ENCODE measurements at places on chromosomes 7 and 10.

- peak; percentile 64 for DNase-seq
Measured at GRCh38 chr7:54985426-54986330, 33.1 kb upstream of the EGFR start.

GRCh38 chr10:44278837-44279324 is 106.0 kb downstream of the CXCL12 start:
- DNase-seq: no peak

DNA sequence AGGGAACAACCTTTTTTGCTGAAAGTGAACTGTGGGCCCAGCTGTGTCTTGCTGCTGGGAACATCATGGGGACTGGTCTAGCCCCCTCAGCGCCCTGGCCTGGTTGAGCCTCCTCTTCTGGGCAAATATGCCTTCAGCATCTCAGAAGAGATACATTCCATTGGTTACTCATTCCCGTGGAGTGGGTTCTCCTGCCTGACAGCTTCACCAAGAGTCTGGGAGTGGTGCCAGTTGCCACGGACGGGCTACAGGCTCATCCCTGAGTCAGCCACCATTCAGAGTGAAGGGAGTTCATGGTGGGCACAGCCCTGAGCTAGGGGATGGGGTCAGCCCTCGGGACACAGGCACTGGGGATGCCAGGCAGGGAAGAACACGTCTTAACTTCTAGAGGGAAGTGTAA is 81.9 kb downstream of the RAMP3 start:
- no peak for DNase-seq

DNA sequence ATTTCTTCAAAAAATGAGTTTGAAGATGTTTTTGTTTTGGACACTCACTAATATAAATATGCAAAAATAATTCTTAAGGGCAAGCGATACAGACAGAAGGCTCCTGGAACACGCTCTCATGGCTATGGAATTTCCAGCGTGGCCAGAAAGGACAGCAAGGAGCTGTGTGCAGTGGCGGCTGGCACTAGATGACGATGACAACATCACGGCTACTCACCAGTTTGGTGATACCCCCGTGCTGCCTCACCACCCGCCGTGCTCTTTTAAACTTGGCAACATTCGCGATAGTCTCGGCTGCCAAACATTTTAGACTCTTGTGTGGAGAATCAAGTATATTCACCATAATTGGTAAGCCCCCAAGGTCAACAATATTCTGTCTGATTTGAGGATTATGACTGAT is 54.9 kb downstream of the ODAD2 start:
- DNase-seq: no peak

DNA sequence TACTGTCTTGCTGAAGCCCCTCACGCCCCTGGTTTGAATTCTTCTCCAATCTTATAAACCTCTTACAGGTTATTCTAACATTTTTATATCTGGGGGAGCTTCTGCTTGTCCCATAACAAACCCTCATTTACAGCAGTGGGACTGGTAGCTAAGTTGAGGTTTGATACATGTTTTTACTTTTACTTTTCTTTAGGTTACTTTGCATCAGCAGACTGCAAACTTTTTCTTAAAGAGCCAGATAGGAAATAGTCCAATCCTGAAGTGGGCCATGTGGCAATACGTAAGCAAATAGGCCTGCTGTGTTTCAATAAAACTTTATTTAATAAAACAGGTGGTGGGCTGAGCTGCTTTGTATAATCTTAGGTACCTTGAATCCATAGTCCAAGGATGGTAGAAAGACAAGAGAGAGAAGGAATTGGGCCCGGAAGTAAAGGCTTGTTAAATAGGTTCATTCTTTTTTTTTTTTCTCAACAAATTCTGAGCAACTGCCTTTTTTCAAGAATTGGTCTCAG is 27.3 kb downstream of the RAB18 start:
- no peak for DNase-seq

DNA sequence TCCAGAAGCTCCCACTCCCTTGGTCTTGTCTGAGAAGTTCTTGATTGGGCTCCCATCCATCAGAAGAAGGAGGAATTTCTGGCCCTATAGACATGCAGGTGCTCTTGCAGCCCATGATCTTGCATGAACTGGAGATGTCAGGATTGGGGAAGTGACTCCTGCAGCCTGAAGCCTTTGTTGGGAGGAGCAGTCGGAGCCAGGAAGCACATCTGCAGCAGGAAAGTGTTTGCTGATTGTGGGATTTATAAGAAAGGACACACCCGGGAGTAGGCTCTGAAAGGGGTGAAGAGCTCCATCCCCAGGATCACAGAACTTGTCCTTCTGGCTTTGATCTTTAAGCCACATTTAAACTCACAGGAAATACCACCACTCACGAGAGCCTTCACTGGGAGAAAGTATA is 185.2 kb downstream of the DYNC1I1 start:
- no peak for DNase-seq

GRCh38 chr10:115831016-115831415 is 442.0 kb downstream of the GFRA1 start:
- DNase-seq: no peak

DNA sequence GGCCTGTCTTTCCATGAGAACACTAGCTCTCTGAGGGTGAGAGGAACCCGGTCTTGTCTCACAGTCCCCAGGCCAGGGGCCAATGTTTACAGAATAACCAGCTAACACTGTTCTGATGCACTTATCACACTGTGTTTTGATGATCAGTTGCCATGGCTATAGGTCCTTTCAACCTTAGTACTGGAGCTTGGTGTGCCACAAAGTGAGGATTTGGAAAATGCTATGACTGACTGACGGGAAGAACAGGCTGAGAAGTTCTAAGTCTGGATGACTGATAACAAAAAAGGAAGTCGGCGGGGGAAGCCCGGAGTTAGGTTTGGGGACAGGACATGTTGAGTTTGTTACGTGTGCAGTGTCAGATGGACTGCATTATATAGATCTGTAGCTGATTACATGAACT is 141.8 kb downstream of the CTTNBP2 start:
- DNase-seq: no peak

GRCh38 chr10:70123817-70124216 is 8.8 kb downstream of the AIFM2 start:
- no peak for DNase-seq

DNA sequence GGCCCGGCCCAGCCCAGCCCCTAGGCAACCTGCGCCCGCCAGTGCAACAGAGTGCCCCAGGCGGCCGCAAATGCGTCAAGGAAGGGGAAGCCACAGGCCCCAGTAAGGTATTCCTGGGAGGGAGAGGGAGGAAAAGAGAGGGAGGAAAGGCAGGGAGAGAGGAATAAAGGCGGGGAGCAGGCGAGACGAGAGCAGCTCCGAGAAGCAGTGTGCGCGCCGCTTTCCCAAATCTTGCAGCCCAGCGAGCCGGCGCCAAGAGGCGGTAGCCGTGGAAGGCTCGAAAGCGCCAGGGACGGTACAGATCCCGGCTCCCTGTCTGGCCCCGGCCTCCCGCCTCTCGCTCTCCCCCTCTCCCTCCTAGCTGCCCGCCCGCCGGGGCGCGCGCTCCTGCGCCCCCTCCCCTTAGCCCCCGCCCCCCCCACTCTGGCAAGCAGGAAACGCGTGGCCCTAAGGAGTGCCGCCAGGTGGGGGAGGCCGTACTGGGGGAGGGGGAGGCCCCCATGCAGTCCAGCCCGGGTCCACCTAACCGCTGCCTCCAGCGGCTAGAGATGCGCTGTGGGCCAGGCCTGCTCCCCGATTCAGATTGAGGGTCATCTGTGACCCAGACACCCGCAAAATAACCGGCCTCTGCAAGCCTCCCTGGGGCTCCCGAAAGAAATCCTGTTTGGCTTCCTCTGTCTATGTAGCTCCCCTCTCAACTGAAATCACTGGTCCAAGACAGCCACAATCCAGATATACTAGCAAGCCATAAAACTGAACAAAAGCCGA is 4.3 kb downstream of the HOXA10 start:
- DNase-seq: peak; percentile 78

DNA sequence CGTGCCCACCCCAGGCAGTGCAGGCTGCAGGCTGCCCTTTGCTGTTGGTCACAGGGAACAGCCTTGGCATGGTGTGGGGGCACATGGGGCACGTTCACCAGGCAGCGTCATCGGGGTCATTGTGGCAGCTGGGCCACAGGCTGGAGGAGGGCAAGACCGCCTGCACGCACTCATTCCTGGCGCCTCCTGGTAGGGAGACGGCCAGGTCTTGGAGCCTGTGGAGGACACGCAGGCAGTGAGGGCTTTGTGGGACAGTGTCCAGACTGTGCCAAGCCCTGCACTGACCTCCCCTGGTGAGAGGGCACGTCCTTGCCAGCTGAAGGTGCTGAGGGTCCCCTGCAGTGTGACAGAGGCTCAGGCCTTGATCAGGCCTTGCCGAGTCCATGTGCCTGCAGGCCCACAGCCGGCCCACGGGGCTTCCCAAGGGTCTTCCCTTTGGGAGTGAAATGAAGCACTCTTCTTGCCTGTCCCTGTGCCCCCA is 76.4 kb downstream of the NKX6-2 start:
- DNase-seq: no peak

DNA sequence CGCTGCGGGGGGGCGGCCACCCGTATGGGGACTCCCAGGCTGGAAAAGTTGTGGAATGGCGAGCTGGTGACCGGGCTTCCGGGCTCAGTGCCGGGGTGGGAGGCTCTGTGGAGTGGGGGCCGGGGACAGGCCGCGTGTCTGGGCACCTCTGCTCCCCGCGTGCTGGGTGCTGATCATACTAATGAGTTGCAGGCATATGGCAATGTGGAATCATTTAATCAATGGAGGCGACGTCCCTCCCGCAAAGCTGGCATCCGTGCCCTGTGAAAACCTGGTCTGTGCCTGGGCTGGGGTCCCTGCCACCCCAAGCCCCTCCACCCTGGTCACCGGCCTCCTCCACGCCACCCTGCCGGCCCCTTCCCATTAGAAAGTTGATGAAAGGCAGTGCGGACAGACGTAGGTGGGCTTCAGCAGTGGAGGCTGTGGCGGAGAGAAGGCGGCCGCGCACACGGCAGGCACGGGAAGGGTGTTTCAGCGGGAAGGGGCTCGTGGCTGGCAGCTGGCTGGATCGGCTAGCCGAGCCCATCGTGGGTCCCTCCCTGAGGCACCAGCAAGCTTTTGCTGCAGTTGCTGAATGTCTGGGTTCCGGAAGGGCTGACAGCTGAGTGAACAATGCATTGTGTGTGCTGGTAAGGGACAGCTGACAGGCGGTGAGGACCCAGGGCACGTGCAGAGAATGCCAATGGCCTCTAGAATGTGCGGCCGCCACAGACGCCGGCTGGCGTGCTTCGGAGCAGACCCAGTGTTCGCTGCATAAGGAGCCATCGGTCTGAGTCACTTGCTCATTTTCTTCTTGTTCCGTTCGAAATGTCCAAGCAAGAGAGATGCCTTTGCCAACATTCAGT is 1.5 kb downstream of the ADGRA1 start:
- DNase-seq: no peak

Measured in SJSA1 (cell line).